ENCODE measurements at places on chromosomes 2 and 18.

DNA sequence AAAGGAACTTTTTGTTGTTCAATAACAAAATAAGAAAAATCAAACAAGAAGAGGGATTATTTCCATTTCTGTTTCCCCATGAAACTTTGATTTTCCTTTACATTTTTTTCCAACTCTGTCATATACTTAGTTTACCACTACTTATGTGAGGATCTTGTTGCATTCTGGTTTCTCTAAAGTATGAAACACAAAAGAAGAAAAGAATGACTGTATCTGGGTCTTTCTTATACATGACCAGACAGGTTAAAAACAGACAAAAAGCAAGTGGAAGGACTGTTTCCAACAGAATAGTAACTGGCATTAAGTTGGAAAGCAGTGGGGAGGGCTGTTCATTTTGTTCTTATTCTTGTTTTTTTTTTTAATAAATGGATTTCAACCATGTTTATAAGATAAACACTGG is 1207.8 kb upstream of the FAM98A start:
- no peak for DNase-seq

DNA sequence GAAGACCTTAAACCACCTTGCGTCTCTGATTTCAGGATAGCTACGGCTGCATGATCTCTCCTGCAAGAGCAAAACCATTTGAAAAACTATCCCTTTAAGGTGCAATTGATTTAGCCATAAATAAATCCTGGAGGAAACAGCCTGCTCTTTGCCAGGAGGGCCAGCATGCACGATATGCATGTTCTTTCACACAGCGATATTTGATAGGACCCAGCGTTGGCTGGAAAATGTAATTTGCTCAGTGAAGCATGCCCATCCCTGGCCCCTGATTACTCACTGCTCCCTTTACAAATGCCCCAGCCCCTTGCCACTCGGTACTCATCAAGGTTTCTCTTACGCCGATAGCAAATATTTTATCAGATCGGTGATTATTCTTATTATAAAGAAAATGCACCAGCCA is 315.4 kb downstream of the CDH2 start:
- no peak for DNase-seq

GRCh38 chr2:70986499-70987189 is 8.0 kb downstream of the TEX261 start:
- no peak for DNase-seq

DNA sequence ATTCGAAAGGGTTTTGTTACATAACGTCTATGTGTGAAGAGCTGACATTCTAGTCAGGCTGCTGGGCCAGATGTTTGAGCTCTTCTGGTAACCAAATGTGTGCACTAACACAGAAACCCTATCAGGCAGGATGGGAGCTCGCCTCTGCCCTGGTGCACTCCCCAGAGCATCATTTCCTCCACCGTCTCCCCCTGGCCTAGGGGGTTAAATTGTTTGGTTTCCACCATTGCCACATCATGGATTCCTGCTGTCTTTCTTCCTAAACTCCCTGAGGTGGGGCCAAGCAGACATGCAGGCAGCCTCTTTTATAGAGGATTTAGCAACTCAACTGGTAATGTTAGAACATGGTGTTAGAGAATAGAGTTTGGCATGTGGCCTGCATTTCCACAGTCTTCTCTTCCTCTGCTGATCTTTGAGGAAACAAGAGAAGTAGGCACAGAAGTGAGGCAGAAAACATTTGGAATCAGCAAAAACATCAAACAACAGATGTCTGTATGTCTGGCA is 87.3 kb downstream of the ANTXR1 start:
- DNase-seq: no peak

DNA sequence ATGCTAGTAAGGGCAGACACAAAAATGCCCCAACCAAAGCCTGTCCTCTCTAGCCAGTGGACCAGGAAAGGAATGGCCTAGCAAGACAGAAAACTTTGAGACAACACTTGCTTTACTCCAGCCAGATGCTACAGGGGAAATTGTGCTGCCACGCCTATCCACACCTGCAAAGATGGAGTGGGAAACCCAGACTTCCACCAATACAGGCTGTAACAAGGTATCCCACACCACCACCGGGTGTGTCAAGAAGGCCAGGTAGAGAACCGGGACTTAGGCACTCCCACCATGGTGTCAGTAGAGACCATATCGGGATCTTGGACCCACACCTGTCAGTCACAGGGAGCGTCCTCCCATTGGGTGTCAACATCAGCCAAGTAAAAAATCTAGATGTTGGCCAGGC is 16.2 kb upstream of the ESPNL start:
- no peak for DNase-seq

DNA sequence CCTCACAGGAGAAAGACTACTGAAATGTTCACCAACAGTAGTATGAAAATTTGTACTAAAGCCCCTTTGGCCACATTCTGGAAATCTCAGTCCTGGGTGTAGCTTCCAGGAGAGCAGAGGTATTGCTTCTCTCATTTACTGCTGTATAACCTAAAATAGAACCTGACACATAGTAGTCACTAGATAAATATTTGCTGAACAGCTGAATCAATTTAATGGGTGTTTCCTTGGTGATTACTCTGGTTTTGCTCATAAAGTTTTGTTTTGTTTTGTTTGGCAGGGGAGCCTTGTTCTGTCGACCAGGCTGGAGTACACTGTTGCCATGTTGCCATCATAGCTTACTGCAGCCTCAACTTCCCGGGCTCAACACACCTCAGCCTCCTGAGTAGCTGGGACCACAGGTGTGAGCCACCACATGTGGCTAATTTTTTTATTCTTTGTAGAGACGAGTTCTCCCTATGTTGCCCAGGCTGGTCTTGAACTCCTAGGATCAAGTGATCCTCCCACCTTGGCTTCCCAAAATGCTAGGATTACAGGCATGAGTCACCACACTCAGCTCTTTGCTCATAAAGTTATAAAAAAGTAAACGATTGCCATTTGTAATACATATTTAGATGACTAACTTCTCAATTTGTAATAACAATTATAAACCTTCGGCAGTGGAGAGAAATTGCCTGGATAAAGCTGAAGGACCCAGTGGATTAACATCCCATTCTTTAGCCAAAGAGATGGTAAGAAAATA is 11.5 kb upstream of the PARD3B start:
- DNase-seq: no peak

GRCh38 chr18:58005011-58005410 is 39.0 kb upstream of the NEDD4L start:
- DNase-seq: no peak

- DNase-seq: peak; percentile 39
Observed at GRCh38 chr2:128450211-128451024, 131.8 kb upstream of the HS6ST1 start.

DNA sequence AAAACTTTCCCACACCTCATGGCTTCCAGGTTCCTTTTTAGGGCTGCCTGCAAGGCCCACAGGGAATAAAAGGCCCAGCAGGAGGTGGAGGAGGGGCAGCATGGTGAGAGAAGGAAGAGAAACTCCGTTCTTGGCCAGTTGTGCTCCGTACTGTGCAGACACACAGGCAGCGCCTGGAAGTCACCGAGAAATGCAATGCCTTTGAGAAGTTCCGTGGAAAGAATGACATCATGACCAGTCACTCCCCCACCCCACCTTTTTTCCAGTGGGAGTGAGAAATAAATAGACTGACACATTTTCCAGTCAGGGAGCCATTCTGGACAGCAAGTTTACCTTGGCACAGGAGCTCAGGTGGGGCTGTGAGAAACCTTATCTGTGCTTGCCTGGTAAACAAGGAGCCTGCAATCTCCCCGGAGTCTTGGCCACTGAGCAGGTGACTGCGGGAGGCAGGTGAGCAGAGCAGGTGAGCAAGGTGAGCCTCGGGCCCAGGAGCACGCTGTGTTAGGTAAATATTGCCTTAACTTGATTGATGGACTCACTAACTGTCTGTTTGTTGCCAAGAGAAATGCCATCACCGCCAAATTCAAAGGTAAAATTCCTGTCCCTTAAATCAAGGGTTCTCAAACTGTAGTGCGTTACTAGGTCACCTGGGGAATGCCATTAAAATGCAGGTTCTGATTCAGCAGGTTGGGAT is 13.5 kb upstream of the LBH start:
- DNase-seq: no peak

- DNase-seq: no peak
Observed at GRCh38 chr2:74576211-74576862, 21.8 kb downstream of the DOK1 start.

GRCh38 chr18:29882620-29883019 is 1159.9 kb downstream of the DSC3 start:
- DNase-seq: no peak

DNA sequence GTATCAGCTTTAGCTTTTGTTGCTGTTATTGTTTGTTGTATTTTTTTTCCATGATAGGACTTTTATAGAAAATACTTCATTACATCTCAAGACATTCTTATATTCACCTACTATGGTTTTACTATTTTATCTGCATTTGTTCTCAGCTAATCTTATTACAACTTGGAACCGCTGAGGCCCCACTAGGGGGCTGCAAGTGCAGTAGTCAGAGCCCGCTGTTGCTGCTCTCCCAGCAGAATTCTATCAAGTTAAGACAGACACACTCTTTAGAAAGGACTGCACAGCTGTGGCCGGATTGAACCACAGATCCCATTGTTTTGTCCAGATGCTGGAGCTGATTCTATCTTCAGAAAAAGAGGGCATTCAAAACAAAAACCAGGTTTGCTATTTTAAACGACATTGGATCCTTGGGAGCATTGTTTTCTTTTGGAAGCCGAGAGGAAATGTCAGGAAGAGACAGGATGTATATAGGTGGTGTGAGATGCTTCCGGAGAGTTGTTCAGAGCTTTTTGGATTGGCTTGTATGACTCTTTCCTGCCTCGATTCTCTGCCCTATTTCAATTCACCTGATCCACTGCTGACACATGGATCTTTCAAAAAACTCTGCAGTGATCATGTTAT is 105.7 kb upstream of the GAREM1 start:
- no peak for DNase-seq

DNA sequence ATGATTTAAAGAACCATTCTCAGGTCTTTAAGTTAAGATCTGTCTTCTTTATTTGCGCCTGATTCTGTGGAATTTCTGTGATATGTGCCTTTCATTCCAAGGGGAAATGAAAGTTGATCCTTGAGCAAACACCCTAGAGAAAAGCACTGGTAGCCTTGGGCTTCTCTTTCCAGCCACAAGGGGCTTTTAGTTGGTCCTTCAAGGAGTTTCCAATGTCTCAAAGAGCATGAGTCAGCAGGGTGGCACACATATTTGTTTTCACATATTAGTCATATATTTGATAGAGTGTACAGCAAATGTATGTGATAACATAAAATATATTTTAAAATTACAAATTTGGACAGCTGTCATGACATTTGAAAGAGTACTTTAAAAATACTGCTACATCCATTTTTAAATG is 339.5 kb downstream of the TXNL1 start:
- DNase-seq: no peak

DNA sequence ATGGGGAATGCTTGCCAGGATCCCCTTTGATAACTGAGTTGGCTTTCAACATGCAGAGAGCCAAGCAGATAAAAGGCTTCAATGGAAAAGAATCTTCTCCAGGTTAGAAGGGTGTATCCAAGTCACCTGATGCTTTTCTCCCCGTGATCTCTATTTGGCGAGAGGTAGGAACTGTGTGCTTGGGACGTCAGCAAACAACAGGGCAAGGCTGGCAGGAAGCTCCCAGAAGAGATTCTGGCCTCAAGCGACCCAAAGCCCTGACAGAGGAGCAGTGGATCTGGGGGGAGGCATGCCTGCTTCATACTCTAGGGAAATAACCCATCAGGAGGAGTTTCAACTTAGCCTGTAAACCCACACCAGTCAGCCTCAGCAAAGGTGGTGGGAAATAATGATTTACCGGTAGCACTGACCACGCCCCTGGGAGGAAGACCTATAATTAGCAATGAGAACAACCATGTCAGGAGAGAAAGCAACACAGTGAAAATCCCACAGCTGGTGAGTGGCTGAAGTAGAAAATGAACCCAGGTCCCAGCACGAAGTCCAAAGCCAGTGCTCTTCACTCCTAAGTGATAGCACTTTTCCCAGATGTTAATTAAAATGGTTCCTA is 76.3 kb upstream of the SEC11C start:
- no peak for DNase-seq

DNA sequence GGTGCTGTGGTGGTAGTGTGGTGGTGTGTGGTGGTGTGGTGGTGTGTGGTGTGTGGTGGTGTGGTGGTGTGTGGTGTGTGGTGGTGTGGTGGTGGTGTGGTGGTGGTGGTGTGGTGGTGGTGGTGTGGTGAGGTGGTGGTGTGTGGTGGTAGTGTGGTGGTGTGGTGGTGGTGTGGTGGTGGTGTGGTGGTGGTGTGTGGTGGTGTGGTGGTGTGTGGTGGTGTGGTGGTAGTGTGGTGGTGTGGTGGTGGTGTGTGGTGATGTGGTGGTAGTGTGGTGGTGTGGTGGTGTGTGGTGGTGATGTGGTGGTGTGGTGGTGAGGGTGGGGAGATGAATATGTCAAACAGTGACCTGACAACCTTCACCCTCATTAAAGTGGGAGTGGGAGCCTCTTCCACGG is 55.6 kb upstream of the DLGAP1 start:
- no peak for DNase-seq

- DNase-seq: no peak
Observed at GRCh38 chr2:30789670-30790210, 17.5 kb downstream of the CAPN13 start.

DNA sequence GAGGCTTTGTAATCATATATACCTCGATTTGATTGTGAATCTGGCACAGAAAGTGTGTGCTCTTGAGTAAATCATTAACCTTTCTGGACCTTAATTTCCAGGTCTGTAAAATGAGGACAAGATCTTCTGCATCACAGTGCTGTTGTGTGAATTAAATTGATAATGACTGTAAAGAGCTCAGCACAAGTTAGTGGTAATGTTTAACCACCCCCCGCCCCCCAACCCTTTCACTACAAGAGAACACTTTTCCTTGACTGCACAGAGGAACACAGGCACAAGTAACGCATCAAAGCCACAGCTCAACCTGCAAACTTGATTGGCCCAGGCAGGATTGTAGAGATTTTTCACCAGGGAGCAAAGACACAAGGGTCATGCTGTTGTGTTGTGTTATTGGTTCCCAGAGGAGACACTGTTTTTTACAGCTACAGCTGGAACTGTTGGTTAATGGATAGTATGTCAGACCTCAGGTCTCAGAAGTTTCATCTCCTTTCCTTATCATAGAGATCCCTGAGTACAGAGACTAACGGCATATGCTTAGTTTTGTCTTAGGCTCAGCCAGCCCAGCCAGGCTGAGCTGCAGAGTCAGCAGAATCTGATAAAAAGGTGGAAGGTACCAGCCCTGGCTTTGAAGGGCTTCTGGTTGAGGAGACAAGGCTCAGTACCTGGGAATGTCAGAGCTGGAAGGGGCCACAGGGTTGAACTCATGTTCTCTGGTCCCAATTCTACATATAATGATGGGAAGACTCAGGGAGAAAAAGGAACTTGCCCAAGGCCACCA is 10.6 kb downstream of the SETBP1 start:
- DNase-seq: no peak

GRCh38 chr18:48887294-48887904 is 63.4 kb downstream of the SMAD7 start:
- no peak for DNase-seq

GRCh38 chr2:239164335-239164871 is 236.4 kb downstream of the HDAC4 start:
- DNase-seq: no peak

DNA sequence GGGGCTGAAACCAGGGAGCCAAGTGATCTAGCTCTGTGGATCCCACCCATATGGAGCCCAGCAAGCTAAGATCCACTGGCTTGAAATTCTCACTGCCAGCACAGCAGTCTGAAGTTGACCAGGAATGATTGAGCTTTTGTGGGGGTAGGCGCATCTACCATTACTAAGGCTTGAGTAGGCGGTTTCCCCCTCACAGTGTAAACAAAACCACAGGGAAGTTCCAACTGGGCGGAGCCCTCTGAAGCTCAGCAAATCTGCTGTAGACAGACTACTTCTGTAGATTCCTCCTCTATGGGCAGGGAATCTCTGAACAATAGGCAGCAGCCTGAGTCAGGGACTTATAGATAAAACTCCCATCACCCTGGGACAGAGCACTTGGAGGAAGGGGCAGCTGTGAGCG is 96.7 kb downstream of the CCDC148 start:
- no peak for DNase-seq
